ENCODE measurements at places on chromosomes 7 and 10. TPM values are rescaled to one million over a fixed set of nuclear protein-coding genes. Genes with fewer than 3 reads are reported as not detected.

DNA sequence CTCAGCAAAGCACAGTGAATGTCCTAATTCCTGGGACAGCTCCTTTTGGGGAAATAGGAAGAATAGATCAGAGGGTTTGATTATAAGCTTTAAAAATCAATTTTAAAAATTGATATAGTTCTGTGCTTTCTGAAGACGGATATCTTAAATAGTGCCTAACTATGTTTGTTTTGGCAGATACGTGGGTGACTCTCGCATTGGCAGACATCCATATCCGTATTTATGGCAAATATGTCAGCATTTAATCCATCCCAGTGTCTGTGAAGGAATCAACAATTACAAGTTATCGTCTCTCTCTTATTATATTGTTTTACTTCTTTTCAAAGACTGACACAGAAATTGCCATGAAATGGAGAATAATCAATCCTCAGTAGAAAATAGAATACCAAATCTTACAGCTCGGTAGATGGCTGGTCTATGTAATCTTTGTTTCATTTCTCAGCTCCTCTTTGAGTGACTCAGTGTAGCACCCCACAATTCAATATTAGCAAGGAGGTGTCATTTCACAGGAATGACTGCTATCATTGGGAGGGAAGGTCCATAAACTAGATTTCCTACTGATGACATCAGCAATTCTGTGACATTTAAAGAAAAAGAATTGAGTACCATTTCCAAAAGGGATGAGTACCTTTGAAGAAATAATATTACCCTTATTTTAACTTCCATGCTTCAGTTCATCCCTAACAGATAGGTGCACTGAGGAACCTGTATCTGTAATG lies 186.4 kb upstream of the NFE2L3 start:
- DNase-seq = no peak

DNA sequence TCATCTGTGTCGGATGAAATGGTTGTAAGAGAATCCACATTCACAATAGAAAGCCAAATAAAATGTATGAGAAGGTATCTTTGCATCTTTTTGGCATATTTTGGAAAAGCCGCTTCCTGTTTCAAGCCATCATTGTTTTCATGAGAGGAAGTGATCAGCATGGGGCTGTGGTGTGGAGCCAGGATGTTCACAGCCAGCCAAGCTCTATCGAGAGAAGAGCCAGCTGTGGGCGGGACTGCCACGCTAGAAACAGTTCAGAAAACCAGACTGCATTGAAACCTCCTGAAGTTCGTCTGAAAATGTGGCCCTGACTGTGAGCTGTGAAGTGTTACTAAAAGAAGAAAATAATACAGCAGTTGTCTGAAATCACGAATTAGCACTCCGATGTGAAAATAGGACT lies 21.2 kb upstream of the NPS start:
- peak; percentile 80 for DNase-seq

RPEL1 gene
- not detected for polyA plus RNA-seq

GARIN1A gene
- polyA plus RNA-seq = 1.7 TPM
